ENCODE measurements at places on chromosomes 1 and 21. TPM values are rescaled to one million over a fixed set of nuclear protein-coding genes. Genes with fewer than 3 reads are reported as not detected.

Gene BOLA1
- total RNA-seq: 13.7 TPM

Gene ADAM30
- not detected for total RNA-seq

Gene ZSWIM5
- not detected for total RNA-seq

Gene FAM110D
- total RNA-seq: not detected

Gene ANGPTL7
- total RNA-seq: not detected

Gene SLC27A3
- 17.9 TPM for total RNA-seq

Gene REN
- not detected for total RNA-seq

Gene INSRR
- total RNA-seq: not detected

Gene HES5
- total RNA-seq: 5.1 TPM

Gene QSOX1
- total RNA-seq: 157 TPM

Gene KLF17
- 0.24 TPM for total RNA-seq

Gene OR2T29
- not detected for total RNA-seq

Gene PTGFR
- under 0.01 TPM for total RNA-seq

Gene UBL4B
- not detected for total RNA-seq

Gene C1orf185
- total RNA-seq: not detected

Gene OR6K3
- under 0.01 TPM for total RNA-seq

Gene MFSD2A
- total RNA-seq: 17.8 TPM

Gene RHEX
- 2.2 TPM for total RNA-seq

Gene CYP4A11
- total RNA-seq: not detected

Gene AZIN2
- total RNA-seq: 4.3 TPM

Gene BCL10
- 35.4 TPM for total RNA-seq

Gene ARHGAP30
- total RNA-seq: 0.85 TPM

Gene CD84
- total RNA-seq: not detected

Gene CIART
- 5.1 TPM for total RNA-seq

Gene KMO
- total RNA-seq: not detected

Gene TNFSF4
- 0.24 TPM for total RNA-seq

Gene PTGFRN
- total RNA-seq: 97.4 TPM

Gene LCE6A
- total RNA-seq: not detected

Gene DNAJC28
- 0.85 TPM for total RNA-seq

Gene NPHS2
- total RNA-seq: not detected

Gene F5
- total RNA-seq: not detected

Gene WNT9A
- total RNA-seq: 1.9 TPM

Gene OLIG2
- total RNA-seq: not detected

Gene LRRC71
- total RNA-seq: not detected

Gene SMPDL3B
- 1.1 TPM for total RNA-seq

Data from tracheal epithelial cell (primary cell).